ENCODE measurements at places on chromosomes 5 and 9. TPM values are rescaled to one million over a fixed set of nuclear protein-coding genes. Genes with fewer than 3 reads are reported as not detected.

Gene PCDHA1
- total RNA-seq: not detected

Gene HEMGN
- total RNA-seq: not detected

DNA sequence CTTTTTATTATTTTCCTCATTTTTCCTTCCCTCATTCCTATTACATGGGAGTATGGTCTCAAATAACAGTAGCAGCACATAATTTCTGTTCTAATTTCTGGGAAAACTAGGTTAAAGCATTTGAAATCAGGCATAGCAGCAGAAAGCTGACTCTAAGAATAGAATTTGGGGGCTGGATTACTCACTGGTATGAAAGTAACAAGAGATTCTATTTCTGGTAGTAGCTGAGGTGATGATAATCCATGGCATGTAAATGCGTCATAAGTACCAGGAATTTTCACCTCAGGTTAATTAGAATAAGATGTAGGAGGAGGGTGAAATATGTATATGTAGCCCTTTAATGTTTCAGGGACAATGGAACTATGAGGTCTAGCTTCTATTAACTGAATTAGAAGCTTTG is 662.0 kb downstream of the PTPRD start:
- DNase-seq: no peak

DNA sequence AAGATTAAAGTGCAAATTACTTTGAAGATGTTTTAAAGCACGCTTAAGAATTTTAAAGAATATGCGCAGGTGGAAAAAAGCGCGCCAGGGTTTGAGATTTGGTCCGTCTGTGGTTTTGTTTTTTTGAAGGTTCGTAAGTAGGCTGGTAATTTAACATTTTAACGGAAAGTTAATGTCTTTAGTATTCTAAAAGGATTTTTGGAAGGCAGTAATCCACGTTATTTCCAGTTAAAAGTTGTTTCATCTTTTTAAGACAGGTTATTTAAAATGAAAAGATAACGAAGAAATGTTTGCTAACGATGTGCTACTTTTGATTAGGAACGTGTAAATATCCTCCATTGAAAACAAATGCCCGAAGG is 1.9 kb downstream of the DMRT1 start:
- DNase-seq: no peak

All from RPMI7951 (cell line).